ENCODE measurements at places on chromosomes 4 and X.

DNA sequence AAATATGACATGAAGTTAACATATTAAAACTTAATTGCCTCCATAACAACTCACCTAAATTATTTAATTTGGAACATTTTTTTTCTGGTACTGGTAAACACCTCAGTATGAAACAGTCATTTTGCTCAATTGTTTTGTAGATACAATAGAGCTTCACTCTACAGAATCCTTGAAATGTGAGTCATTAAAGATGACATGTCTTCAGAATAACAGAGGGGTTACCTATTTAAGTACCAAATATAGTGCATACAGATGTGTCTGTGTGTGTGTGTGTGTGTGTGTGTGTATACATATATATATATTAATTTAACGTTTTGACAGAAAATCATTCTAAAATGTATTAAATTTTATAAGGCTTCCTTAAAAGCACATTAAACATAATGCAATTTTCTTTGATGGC, 297.6 kb downstream of the INPP4B start:
- no peak overlapping the region for H3K4me3 ChIP-seq
- no peaks in the 10 kb centered on the region for H3K27me3 ChIP-seq
- peaks cover 8% of the 10 kb centered on the region for H3K4me1 ChIP-seq
- H3K36me3 ChIP-seq, result no peaks in the 10 kb centered on the region
- DNase-seq, result no peak

GRCh38 chrX:113551919-113552318, 711.3 kb upstream of the AMOT start:
- no peak overlapping the region for H3K27ac ChIP-seq
- DNase-seq, result no peak
- peaks cover 2% of the 10 kb centered on the region for H3K27me3 ChIP-seq

GRCh38 chr4:16837475-16837874, 61.0 kb downstream of the LDB2 start:
- no peaks in the 10 kb centered on the region for H3K27me3 ChIP-seq
- no peak for DNase-seq
- no peaks in the 10 kb centered on the region for H3K36me3 ChIP-seq

DNA sequence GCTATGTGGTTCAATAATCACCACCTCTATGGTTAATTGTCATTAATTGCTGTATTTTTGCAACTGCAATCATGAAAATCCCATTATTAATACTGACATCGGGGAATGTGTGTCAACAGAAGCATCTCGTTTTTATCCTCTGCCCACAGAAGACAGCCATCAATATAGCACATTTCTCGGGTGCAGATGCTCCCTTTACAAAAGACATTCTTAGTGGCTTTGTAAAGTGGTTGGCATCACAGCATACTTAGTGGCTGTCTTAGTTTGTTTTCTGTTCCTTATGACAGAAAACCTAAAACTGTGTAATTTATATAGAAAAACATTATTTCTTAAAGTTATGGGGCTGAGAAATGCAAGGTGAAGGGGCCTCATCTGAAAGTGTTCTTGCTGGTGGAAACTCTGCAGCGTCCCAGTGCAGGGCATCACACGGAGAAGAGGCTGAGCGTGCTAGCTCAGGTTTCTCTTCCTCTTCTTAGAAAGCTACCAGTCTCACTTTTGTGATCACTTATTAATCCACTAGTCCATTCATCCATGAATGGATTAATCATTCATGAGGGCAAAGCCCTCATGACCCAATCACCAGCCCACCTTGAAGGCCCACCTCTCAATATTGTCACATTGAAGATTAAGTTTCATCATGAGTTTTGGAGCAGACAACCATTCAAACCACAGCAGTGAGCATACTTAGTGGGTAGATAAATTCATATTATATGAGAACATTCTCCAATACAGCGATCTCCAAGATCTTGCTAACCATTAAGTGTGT, 1067.7 kb upstream of the PABPC4L start:
- DNase-seq, result no peak
- no peaks in the 10 kb centered on the region for H3K36me3 ChIP-seq
- no peak overlapping the region for H3K4me3 ChIP-seq
- H3K27me3 ChIP-seq, result no peaks in the 10 kb centered on the region

DNA sequence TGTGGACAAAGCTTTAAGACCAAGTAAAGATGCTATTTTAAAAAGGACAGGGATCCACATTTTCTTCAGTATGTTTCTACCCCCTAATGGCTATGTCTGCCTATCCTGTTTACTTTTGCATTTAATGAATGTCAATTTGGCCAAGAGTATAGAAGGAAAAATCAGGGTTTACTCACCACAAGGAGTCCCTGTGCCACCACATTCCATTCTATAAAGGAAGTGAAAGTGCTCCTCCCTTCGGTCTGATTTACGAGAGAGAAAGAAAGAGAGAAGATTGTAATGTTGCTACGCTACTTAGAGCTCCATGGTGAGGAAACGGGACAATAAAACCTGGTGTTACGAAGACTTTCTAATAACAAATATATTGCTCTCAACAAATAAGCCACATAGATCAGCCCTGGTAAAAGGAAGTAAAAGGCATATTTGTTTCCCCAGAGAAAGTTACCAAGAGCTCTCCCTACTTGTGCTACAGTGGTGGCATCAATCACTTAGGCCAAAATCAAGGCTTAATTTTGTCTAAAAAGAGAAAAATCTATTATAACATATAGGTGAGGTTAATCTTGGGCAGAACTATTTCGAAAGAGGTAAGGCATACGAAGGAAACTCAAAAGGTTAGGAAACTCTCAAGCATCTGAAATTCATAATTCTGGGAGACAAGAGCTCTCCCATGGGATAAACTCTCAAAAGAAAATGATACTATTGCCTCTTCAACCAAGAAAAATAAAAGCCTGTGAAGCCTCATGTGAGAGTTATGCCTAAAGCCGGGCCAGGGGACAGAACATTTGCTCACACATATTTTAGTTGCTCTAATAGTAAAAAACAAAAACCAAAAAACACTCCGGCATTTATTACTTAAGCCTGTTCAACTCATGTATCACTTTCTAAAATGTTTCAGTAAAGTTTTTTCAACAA, 29.5 kb downstream of the TAPT1 start:
- no peaks in the 10 kb centered on the region for H3K27me3 ChIP-seq
- no peak overlapping the region for H3K4me3 ChIP-seq
- no peaks in the 10 kb centered on the region for H3K36me3 ChIP-seq
- DNase-seq, result no peak
- H3K4me1 ChIP-seq, result peaks cover 20% of the 10 kb centered on the region

- no peak overlapping the region for H3K27ac ChIP-seq
- peaks cover 13% of the 10 kb centered on the region for H3K36me3 ChIP-seq
- H3K4me3 ChIP-seq, result no peak overlapping the region
- DNase-seq, result no peak
- peaks cover 4% of the 10 kb centered on the region for H3K27me3 ChIP-seq
These were observed 580.4 kb downstream of the ANKRD50 start for GRCh38 chr4:124132161-124132560.

DNA sequence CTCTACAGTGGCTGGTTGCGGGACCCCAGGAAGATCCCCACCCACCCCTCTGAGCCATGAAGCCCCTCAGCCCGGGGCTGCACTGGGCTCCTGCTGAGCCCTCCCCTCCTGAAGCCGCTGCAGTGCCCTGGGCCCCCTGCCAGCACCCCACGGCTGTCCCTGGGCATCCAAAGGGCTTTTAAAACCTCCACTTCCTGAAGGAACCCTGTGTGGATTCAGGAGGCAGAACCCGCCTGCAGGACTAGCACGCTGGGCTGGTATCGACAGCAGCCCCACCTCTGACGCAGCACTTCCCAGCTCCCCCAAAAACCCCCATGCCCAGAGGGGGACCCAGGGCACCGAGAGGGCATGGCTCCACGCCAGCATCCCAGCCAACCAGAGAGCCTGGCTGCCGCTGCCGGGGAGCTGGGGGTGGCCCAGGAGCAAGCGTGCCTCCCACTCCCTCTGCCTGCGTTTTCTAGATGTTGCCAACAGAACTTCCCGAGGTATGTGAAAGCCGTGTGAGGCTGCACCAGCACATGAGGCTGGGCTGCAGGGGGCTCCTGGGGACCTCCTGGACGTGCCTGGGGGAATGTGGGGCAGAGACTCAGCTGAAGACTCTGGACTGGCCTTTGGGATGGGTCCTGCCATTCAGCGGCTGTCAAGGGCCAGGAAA, 6.3 kb downstream of the MXD4 start:
- H3K27me3 ChIP-seq, result peaks cover 4% of the 10 kb centered on the region
- H3K27ac ChIP-seq, result no peak overlapping the region
- no peak overlapping the region for H3K4me3 ChIP-seq
- peaks cover 9% of the 10 kb centered on the region for H3K36me3 ChIP-seq

GRCh38 chr4:25874655-25875054, 11.9 kb upstream of the SEL1L3 start:
- peaks cover 5% of the 10 kb centered on the region for H3K27me3 ChIP-seq
- DNase-seq, result no peak
- peak overlapping the region; percentile 3 for H3K4me3 ChIP-seq
- no peak overlapping the region for H3K27ac ChIP-seq
- H3K4me1 ChIP-seq, result peaks cover 23% of the 10 kb centered on the region

- no peaks in the 10 kb centered on the region for H3K4me1 ChIP-seq
- no peak for DNase-seq
- H3K4me3 ChIP-seq, result no peak overlapping the region
- no peaks in the 10 kb centered on the region for H3K36me3 ChIP-seq
- peaks cover 2% of the 10 kb centered on the region for H3K27me3 ChIP-seq
These were observed 86.6 kb downstream of the HUWE1 start for GRCh38 chrX:53599781-53600396.

DNA sequence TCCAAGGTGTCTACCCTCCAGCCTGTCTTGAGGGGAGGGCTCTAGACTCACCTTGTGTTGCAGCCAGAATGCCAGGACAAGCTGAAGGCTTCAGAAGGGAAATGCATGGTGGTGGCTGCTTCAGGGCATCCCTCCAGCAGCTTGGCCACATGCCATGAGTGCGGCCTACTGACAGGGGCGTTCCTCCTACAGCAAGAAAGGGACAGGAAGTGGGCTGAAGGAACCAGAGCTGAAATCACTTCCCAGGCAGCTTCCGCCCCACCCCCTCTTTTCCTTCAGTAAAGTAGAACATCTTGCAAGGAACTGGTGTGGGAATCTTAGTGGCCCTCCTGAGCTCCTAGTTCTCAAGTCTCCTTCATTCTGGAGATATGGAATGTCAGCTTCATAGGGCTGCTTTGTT, 167.5 kb upstream of the DGKK start:
- no peaks in the 10 kb centered on the region for H3K27me3 ChIP-seq
- H3K4me1 ChIP-seq, result no peaks in the 10 kb centered on the region
- H3K36me3 ChIP-seq, result no peaks in the 10 kb centered on the region
- no peak overlapping the region for H3K4me3 ChIP-seq
- H3K27ac ChIP-seq, result no peak overlapping the region

DNA sequence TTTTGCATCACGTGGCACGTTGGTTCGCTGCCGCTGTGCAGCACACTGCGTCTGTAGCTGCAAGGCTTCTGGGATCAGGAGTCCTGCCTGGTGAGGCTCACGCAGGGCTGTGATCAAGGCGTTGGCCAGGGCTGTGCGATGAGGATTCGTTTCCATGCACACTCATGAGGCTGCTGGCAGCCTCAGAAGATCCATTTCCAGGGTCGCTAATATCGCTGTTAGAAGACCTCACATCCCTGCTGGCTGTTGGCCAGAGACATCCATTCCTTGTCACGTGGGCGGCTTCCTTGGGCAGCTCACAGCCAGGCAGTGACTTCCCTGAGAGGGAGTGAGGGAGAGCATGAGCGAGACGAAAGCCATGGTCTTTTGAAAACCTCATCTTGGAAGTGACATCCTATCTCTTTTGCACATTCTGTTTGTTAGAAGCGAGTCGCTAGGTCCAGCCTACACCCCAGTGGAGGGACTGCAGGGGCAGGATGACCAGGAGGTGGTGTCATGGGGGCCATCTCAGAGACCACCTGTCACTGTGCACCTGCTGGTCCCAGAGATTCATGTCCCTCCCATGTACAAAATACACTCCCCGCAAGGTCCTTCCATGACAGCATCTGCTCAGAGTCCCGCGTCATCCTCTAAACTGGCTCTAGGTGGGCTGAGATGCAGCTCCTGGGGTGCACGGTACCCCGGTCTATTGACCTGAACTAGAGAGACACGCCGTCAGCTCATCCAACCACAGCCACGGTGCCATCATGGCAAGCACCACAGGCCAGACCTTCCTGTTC, 12.2 kb downstream of the RGS12 start:
- H3K27me3 ChIP-seq, result peaks cover 5% of the 10 kb centered on the region
- no peak for DNase-seq
- H3K36me3 ChIP-seq, result no peaks in the 10 kb centered on the region
- H3K27ac ChIP-seq, result peak overlapping the region; percentile 86
- H3K4me1 ChIP-seq, result peaks cover 54% of the 10 kb centered on the region

DNA sequence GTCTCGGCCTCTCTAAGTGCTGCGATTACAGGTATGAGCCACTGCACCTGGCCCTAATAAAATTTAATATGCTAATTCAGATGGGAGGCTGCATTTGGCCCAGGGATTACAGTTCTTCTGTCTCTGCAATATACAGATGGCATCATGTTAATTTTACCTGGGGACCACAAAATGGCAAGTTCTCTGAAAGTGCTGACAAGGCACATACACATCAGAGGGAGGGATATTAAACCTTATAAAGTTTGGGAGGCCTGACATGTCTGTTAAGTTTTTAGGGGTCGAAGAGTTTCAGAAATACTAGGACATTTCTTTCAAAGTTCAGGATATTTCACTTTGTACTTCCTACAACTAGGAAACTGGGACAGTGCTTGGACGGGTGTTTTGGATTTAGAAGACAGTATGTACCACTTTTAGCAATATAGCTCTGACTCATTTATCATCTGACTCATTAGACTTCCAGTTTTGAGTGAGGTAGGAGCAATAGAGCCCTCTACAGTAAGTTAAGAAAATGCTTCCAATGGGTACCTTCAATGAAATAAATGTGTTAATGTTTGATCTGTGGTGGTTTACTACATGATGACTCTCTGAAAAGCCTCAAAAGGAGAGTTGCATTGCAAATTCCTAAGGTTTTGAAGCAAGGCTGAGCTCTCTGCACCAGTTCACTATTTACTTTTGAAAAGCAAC, 981.0 kb upstream of the HS3ST1 start:
- no peaks in the 10 kb centered on the region for H3K4me1 ChIP-seq
- no peak for DNase-seq
- H3K27ac ChIP-seq, result no peak overlapping the region

GRCh38 chrX:154592505-154592904, 7.6 kb downstream of the CTAG1A start:
- DNase-seq, result no peak
- no peak overlapping the region for H3K27ac ChIP-seq
- H3K4me1 ChIP-seq, result no peaks in the 10 kb centered on the region

Data from glutamatergic neuron (in vitro differentiated cells).